ENCODE measurements at places on chromosomes 3 and 15.

- no peak for DNase-seq
Measured at GRCh38 chr3:9192248-9193025, 57.0 kb downstream of the SRGAP3 start.

- peak; percentile 47 for DNase-seq
Measured at GRCh38 chr3:40258555-40258954, 51.0 kb upstream of the EIF1B start.

DNA sequence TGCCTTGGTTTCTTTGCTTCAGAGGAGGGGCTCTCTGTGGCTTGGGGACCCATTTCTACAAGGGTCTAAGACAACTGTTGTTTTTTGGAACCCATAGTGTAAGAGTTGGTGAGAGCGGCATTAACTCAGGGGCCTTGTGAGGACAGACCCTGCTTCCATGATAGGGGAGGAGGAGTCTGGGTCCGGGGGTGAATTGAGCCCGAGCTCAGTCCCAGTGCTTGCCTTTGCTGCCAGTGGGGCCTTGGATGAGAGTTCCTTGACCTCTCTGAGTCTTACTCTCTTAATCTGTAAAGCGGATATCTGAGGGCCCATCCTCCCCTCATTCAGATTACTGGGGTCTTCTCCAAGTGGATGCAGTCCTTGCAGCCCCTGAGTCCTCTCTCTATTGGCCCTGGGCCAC lies 74.2 kb downstream of the EEFSEC start:
- DNase-seq, result no peak

DNA sequence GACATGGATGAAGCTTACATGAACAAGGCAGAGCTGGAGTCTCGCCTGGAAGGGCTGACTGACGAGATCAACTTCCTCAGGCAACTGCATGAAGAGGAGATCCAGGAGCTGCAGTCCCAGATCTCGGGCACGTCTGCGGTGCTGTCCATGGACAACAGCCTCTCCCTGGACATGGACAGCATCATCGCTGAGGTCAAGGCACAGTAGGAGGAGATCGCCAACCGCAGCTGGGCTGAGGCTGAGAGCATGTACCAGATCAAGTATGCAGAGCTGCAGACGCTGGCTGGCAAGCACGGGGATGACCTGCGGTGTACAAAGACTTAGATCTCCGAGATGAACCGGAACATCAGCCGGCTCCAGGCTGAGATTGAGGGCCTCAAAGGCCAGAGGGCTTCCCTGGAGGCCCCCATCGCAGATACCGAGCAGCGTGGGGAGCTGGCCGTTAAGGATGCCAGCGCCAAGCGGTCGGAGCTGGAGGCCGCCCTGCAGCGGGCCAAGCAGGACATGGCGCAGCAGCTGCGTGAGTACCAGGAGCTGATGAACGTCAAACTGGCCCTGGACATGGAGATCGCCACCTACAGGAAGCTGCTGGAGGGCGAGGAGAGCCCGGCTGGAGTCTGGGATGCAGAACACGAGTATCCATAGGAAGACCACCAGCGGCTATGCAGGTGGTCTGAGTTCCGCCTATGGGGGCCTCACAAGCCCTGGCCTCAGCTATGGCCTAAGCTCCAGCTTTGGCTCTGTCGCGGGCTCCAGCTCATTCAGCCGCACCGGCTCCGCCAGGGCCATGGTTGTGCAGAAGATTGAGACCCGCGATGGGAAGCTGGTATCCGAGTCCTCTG lies 77.6 kb downstream of the CLDN11 start:
- no peak for DNase-seq

DNA sequence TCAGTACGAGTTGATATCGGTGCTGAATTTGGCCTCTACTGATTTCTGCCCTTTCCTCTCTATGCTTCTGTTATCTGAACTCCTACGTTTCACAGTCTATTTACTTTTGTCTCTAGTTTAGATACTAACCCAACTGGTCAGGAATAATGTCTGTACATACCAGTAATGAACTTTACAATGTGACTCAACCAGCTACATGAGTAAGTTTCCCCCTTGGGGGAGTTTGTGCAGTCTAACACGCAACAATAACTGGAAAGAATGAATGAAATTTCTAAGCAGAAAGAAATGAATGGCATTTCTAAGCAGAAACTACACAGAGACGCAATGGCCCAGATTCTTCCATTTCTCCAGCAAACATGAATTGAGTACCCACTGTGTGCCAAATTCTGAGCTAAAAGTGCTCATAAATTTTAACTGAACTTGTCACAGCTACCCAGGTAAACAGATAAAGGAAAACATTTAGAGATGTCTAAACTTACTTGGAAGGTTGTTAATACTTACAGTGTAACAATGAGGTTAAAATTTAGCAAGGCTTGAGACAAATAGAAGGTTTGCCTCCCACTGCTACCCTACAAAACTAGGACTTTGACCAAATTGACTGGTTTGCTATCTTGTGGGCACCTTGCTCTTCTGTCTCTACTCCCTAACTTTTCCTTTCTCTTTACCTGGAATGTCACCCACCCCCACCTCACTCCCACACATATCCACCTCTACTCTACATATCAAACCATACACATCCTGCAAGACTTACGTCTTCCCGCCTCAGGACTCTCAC lies 11.6 kb downstream of the UPK1B start:
- DNase-seq, result no peak

GRCh38 chr3:57078635-57079473 lies 18.4 kb downstream of the SPATA12 start:
- no peak for DNase-seq

GRCh38 chr3:133197619-133198018 lies 159.4 kb downstream of the TMEM108 start:
- DNase-seq, result no peak

DNA sequence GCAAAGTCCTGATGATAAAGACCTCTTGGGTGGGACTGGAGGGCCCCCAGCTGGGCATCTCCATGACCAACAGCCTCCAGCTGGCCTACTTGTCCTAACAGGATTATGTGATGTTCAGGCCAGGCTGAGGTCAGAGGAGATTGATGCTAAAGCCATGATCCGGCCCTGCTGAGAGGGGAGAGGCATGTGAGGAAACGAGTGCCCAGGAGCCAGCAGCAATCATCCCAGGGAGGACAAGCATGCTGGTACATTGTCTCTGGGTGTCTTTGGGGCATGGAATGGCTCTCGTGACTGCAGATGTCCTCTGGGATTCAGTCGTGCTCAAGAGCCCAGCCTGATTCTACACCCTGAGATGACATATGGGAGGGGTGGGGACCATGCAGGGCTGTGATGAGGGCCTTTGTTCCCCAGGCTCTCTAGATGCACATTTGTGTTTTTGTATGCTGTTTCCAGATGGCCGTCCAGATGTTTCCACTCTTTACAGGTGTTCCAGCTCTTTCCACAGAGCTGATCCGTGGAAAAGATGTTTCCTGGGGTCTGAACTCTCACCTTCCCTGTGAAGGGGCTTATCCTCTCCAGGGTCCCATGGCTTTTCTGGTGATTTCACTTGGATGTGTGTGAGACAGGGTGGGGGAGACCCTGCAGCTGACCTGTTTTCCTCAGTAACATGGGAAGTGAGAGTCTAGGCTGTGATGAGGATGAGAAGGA lies 20.2 kb downstream of the SLC24A1 start:
- DNase-seq, result no peak

DNA sequence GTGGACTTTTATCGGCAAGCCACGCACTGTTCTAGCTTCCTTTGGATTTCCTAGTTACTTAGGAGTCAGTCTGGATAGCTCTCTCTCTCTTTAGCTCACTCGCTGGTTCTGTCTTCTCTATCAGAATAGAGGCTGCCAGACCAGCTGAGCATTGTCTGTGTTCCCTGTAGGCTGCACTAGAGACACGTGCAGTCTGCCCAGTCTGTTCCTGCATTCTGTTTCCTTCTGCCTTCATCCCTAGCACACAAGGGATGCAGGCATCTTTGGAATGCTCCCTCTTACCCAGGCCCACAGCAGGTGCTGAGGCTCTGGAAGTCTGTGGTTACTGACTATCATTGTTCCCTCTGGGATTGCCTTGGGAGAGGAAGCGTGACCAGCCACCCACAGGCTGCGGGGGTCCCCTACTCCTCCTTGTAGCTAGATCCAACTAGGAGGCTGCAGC lies 322.8 kb downstream of the ZNF621 start:
- DNase-seq, result no peak

DNA sequence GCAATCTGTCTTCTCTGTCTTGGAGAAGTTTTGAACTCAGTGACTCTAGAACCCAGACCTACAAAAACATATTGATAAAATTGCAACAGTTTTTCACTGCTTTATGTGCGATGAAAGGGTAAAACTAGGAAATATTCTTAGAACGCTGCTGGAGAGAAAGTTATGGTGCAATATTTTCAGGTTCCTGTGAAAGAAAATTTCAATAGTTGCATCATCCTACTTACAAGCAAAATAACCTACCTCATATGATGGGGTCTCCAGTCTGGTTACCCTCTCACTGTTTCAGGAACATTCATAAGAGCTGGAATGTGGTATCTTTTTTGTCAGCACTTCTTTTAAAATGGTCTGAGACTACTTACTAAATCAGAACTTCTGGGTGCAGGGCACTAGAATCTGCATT lies 27.1 kb downstream of the GATM start:
- no peak for DNase-seq

DNA sequence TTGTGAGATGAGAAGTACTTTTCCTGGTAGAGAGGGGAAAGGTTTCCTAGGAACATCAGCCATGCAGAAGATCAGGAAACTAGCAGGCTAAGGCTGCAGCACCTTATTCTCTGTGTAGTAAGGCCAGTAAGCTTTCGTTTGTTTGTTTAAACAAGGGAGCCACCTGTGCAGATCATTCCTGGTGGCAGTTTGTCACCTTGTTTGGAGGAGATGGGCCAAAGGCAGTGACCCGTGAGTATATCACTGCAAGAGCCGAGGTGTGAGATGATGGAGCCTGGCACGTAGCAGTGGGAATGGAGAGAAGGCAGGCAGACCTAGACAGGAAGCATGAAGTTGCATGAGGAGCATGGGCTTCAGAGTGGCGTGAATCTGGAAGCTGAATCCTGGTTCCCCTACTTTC lies 19.6 kb downstream of the ATG7 start:
- DNase-seq, result no peak

DNA sequence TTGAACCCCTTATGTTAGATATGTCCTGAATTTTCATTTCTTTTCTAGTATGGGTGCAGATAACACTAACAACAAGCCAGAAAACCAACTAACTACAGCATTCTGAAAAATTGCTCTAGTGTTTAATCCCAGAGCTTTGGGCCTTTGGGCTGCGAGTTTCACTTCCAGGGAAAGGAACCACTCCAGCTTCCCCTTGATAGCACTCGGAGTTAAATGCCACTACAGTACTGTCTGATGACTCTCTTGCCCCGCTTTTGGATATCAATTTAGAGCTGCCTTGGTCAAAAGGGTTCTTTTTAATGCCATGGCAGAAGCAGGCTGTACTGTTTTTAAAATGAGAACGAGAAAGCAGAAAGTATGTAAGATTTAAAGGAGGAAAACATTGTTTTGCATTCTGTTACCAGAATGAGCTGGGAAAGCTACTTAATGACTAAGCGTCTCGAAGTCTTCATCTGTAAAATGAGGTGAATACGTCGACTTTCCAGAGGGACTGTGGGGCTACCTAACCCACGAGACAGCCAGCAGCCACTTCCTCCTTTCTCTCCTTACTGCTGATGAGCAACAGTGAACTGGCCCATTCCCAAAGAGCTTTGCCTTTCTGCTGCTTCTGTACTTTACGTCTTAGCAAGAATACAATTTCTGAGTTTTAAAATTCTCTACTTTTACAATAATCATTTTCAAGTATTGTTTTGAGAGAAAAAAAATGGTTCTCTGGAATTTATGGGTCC lies 299.3 kb upstream of the LYSMD4 start:
- DNase-seq, result no peak

DNA sequence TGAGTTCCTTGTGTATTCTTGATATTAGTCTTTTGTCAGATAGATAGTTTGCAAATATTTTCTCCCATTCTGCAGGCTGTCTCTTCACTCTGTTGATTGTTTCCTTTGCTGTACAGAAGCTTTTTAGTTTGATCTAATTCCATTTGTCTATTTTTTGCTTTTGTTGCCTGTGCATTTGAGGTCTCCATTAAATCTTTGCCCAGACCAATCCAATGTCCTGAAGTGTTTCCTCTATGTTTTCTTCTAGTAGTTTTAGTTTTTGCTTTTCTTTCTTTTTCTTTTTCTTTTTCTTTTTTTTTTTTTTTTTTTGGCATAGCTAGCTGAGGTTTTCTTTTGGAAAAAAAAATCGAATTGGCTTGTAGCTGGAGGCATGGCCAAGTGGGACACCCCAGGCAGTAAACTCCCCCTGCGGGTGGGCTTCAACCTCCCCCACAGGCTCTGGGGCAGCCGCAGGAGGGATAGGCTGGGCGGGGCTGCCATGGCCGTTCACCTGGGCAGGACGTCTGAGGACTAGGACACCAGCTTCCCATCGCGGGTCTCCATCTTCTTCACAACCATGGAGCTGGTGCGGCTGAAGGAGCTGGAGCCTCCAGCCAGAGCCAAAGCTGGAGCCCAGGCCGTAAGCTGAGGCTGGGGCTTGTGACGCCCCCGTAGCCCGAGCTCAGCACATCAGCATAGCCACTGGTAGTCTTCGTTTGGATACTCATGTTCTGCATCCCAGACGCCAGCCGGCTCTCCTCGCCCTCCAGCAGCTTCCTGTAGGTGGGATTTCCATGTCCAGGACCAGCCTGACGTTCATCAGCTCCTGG lies 16.2 kb upstream of the PSTPIP1 start:
- no peak for DNase-seq

DNA sequence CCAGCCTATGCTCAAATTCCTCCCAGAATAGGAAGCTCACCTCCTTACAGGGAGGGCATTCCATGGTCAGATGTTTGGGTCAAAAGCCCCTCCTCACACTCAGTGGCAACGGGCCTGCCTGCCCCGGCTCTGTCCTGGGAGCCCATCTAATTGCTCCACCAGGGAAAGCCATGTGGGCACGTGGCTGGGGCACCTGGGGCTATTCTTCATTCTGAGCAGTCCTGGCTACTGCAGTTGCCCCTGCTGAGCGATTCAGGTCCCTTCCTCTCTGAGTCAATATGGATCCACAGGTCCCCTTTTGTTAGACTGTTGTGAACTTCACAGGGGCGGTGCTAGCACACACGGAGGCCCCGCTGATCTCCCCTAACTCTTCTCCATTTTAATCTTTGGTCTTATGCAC lies 39.4 kb downstream of the TPRA1 start:
- no peak for DNase-seq

DNA sequence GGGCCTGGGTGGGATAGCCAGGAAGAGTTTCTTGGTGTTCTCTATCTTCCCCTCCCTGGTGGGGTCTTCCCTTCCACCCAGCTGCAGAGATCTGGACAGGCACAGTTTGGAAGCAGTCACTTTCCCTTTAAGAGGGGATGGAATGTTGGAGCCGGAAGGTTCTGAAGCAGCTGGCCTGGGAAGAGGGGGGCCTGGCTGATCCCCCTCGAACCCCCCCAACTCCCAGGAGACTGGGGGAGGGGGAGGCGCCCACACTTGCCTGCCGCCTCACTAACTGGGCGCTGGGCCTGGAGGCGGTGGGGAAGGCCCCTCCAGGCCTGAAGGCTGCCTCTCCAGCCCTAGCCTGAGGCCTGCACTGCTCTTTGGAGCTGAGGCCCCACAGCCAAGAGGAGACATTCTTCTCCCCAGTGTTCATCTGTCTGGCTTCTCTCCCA lies 1.4 kb downstream of the DVL3 start:
- no peak for DNase-seq
